ENCODE measurements at places on chromosomes 6 and 20. TPM values are rescaled to one million over a fixed set of nuclear protein-coding genes. Genes with fewer than 3 reads are reported as not detected.

DNA sequence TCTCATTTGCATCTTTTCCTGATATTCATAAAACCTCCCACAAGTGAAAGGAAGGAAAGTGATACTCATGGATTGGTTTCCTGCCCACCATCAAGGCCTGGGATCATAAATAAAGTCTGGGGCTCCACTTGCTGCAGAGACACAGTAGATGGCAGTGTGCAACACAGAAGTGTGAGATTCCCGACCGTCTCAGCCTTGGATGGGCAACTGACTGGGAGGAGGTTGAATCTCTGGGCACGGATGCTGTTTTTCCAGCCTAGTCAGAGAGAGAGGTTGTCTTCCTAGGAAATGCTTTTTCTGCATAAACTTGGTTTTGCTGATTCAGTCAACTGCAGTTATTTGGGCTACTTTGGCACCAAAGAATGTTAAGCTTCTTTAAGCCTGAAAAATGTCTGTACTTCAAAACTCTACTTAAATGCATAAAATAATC is 9.9 kb upstream of the RFPL4B start:
- no peaks in the 10 kb centered on the region for H3K36me3 ChIP-seq
- no peak overlapping the region for H3K4me3 ChIP-seq
- H3K4me1 ChIP-seq: no peaks in the 10 kb centered on the region
- H3K27ac ChIP-seq: no peak overlapping the region

MROH8 gene
- 2.1 TPM for total RNA-seq

CTAGE9 gene
- total RNA-seq: not detected

DNA sequence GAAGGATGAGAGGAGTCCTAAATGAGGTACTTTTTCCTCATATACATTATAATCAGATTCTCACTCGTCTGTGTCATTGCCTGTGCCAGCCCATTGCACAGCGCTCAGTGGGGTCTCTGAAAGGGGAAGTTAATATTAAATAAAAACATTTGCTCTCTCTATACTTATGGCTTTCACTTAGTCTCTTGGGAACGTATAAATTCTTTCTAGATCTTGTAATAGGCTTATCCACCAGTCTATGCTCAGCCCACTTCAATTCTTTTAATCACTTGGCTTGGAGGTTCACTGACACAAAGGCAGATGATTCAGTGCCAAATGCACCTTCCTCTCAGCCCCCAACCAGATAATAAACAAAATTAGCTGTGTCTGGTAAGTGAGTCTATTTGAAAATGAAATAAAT is 164.3 kb upstream of the OGFRL1 start:
- no peak overlapping the region for H3K4me3 ChIP-seq
- DNase-seq: no peak
- H3K27ac ChIP-seq: no peak overlapping the region
- no peaks in the 10 kb centered on the region for H3K36me3 ChIP-seq

- H3K27ac ChIP-seq: no peak overlapping the region
- no peak overlapping the region for H3K4me3 ChIP-seq
- no peak for DNase-seq
- no peaks in the 10 kb centered on the region for H3K36me3 ChIP-seq
Observed at GRCh38 chr6:149871182-149871581, 7.0 kb upstream of the LRP11 start.

GRCh38 chr6:42764911-42765648 is 16.8 kb upstream of the BICRAL start:
- no peak overlapping the region for H3K4me3 ChIP-seq
- H3K27me3 ChIP-seq: no peaks in the 10 kb centered on the region
- peaks cover 7% of the 10 kb centered on the region for H3K4me1 ChIP-seq
- H3K36me3 ChIP-seq: no peaks in the 10 kb centered on the region

DNA sequence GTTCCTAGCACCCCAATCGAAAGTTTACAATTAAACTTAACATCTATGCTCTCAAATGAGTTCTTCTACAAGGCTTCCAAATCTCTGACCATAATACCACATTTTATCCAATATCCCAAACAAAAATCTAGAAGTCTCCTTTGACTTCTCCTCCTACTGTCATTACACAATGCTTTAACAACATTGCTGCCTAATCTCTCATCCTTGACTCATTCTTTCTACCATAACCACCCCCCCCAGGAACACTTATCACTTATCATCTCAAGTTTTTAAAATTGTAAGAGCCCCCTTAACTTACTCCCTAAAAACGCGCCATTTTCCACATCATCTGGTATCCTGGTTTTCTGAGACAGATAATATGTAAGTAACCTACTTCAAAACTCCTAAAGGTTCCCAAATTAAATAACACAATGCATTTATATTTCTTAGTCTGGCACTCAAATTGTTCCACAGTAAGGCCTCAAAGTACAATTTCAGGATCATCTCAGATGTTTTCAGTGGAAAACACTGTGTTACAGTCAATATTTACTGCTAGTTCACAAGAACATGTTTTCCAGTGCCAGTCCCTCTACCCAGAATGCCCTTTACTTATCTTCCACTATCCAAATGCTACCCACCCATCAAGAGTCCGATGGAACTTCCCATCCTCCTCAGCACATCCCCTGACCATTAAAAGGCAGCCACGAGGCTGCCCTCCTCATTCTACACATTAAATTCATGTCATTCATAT is 308.2 kb upstream of the THEMIS start:
- no peak for DNase-seq
- H3K27me3 ChIP-seq: no peaks in the 10 kb centered on the region
- no peak overlapping the region for H3K4me3 ChIP-seq
- peaks cover 3% of the 10 kb centered on the region for H3K4me1 ChIP-seq

TREML2 gene
- 8.2 TPM for total RNA-seq

- H3K27ac ChIP-seq: no peak overlapping the region
- H3K4me1 ChIP-seq: peaks cover 17% of the 10 kb centered on the region
- H3K27me3 ChIP-seq: no peaks in the 10 kb centered on the region
- H3K4me3 ChIP-seq: no peak overlapping the region
Observed at GRCh38 chr6:8082572-8082953, 18.4 kb upstream of the BLOC1S5 start.

DSP gene
- total RNA-seq: 0.25 TPM
